ENCODE measurements at places on chromosomes 16 and 17.
A peak's percentile ranks its signal among the peaks of the same experiment; 100 is the strongest.

DNA sequence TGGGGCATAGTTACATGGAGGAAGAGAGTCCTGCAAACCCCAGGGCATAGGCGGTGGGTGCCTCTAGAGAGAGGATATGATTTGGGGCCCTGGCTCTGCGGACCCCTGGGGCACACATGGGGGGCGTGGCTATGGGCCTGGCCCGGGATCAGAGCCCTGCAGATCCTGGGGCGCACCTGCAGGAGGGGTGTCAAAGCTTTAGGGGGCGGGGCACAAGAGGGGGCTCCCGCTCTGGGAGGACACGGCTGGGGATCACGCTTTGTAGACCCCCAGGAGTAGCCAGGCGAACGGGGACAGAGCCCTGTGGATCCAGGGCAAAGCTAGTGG lies 497 bp downstream of the BCL7C start:
- peak; percentile 49 for DNase-seq

GRCh38 chr16:31430380-31431052 lies 2.4 kb upstream of the COX6A2 start:
- no peak for DNase-seq

DNA sequence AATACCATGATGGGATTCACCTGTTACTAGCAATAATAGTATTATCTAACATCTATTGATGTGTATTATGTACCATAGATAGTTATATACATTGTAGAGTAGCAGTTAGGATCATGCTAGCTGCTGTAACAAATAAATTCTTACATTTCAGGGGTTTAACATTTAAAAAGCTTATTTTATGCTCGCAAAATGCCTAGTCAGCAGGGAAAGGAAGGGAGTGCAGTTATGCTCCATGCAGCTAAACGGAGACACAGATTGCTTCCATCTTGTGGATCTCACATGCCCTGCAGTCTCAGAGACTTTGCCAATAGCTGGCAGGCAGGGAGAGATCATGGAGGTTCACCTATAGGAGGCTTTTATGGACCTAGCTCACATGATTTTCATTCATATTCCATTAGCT lies 364.1 kb downstream of the TOX3 start:
- DNase-seq, result no peak

- DNase-seq, result no peak
Observed at GRCh38 chr17:54795046-54795445, 105.6 kb upstream of the TOM1L1 start.

GRCh38 chr17:50015146-50015545 lies 20.1 kb upstream of the DLX3 start:
- no peak for DNase-seq

DNA sequence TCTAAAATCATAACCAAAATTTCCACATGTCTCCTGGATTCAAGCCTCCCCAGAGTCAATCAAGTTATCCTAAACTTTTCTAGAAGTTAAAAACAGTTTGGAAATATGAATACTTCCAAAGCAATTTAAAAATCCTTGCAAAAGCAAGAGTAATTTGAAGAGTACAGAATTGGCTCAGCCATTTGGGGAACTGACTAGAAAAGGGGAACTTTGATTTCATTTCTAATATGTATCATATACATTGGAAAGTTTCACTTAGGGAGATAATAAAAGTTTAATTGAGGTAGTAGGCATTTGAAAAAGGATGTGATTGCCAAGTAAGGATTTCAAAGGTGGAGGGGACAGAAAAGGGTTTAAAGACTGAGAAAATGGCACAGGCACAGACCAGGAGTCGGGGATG lies 9.0 kb upstream of the SLFN12L start:
- no peak for DNase-seq

DNA sequence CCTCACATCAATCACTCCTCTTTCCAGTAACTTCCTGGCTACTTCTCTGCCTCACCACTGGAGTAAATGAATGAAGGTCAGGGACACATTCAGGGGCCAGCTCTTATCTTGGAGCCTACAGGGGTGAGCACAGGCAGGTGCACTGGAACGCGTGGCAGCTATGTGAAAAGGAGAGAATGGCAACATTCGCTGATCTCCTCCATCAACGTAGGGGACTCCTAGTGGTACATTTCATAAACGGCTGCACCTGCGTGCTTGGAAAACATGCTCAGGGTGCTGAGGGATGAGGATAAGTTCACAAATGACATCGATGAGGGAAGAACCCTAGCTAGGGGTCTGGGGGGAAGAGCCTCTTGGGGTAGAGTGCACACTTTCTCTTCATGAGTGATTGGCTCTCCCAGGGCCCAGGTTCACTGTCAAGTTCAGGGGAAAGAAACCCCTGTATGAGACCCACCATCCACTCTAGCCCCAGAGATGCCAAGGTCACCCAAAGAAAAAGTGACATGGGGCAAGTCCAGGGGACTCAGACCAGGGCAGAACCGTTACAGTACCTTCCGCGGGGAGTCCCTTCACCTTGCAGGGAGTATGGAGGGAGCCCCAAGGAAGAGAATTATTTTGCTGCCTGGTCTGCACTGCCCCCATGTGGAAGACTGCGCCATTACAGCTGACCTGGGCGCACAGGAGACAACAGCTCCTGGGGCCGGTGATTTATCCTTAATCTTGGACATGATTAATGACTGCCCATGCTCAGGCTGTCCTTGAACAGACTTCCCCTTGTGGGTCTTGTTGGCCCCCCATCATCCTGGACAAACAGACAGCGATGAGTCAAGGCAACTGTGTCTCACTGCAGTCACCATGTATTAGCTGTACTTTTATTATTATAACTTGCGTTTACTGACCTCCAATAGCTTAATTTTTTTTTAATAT lies 30.1 kb downstream of the VAC14 start:
- DNase-seq, result peak; percentile 73

DNA sequence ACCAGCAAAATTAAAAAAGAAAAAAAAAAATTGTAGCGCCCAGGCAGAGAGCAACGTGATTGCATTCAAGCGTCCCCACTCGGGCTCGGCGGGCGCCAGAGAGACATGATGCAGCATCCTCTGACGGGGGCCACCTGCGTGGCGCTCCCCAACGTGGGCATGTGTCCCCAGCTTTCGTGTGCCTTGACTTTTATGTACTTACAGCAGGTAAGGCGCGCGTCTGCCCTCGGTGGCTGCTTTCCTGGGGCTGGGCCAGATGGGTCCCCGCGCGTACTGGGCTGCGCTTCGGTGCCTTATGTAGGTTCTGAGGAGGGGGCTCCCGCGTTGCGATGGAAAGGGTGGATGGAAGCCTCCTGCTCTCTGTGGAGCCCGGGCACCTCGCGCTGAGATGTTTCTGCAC lies 28.4 kb upstream of the RBFOX1 start:
- DNase-seq, result no peak

DNA sequence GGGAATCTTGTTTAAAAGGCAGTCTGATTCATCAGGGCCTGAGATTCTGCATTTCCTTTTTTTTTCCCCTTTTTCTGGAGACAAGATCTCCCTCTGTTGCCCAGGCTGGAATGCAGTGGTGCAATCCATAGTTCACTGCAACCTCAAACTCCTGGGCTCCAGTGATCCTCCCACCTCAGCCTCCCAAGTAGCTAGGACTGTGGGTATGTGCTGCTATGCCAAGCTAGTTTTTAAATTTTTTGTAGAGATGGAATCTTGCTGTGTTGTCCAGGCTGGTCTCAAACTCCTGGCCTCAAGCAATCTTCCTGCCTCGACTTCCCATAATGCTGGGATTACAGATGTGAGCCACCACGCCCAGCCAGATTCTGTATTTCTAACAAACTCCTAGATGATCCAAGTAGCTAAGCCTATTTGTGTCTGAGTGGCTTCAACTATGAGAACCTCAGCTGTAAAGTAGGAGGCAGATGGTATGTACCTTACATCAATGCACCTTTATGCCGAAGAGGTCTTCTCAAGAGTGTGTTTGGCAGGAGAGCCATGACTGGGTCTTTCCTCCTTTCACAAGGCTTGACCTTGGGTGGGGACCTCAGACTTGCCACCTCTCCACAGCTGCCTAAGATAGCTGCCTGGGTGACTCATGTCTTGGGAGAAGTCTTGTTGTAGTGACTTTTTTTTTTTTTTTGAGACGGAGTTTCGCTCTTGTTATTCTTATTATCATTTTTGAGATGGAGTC lies 10.9 kb downstream of the LDAF1 start:
- DNase-seq, result no peak

DNA sequence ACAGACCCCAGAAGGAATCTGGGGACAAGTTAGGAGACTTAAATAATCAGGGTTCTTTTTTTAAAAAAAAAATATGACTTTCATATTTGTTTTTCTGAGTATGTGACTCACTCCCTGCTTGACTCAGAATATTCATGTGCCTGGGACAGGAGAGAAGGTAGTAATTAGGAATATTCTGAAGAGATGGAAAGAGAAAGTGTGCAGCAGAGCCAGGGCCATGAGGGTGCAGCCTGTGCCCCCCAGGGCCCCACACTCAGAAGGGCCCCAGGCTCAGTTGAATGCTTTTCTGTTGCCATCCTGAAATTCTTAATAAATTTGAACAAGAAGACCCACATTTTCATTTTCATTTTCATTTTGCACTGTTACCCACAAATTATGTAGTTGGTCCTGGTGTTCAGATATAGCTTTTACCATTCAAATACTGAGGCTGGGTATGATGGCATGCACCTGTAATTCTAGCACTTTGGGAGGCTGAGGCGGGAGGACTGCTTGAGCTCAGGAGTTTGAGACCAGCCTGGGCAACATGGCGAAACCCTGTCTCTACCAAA lies 11.5 kb upstream of the LONP2 start:
- DNase-seq, result no peak

Measured in natural killer cell (primary cell).